ENCODE measurements at places on chromosomes 3 and 15.

DNA sequence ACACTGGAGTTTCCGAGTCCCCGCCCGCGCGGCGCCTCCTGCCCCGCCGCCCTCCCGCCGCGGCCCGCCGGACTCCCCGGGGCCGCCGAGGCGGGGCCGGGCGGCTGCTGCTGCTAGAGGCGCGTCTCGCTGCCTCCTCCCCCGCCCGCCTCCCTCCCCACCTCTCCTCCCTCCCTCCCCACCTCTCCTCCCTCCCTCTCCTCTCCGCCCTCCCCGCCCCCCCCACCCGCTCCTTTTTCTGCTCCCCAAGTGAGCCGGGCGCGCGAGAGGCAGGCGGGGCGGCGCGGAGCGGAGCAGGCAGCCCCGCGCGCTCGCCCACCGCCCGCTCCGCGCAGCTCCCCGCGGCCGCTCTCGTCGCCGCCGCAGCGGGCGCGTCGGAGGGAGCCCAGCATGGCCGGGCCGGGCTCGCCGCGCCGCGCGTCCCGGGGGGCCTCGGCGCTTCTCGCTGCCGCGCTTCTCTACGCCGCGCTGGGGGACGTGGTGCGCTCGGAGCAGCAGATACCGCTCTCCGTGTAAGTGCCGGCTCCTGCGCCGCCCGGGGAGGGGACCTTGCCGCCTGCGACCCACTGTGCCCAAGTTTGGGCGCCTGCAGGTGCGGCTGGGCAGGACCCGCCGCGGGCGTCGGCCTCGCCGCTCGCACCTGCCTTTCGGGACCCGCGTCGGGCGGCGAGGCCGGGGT lies at the start of gene CACNA2D3:
TSS of gene CACNA2D3 (plus strand) at position 229 of the 679 bp plus-strand sequence.
- no peak for DNase-seq

DNA sequence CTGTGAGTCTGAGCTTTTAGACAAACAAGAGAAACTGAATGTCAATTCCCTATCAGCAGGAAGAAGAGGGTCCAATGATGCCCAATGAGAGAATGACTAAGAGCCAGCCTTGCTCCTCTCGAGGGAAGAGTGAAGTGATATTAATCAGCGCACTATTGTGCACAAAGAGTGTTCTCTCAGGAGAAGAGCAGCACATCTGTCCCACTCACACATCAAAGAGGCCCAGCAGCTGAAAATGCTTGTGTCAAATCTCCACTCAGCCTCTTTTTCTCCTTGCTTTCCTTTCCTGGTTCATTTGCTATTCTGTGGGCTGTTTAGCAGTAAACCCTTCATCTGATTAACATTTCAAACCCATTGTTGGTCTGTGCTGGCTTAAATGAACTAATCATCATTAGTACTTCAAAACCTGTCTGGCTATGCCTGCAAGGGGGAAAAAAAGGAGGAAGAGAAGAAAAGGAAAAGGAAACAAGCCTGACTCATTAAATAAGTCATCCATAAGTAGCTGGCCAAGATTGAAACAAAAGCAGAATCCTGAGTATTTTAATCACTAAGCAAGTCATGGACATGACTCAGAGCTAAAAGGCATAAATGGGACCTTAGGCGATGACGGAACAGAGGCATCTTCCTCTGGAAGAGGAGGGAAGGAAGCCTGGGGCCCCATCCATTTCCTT lies 912.7 kb downstream of the TUSC7 start:
- no peak for DNase-seq

- DNase-seq: no peak
Measured at GRCh38 chr15:101439285-101439919, 50.1 kb downstream of the PCSK6 start.

DNA sequence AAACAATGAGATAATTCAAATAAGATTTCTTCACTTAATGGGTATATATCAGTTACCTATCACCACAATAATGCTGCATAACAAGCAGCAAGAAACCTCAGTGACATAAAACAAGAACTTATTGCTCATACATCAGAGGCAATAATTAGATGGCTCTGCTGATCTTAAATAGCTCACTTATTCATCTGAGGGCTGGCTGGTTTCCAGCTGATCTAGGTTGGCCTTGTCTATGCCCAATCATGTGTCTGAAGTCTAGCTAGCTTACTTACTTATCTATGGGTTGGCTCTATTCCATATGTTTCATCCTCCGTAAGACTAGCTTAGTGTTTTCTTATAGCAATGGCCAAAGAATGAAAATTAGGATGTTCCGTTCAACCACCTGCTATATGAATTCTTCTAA lies 109.4 kb upstream of the AGTR1 start:
- no peak for DNase-seq

DNA sequence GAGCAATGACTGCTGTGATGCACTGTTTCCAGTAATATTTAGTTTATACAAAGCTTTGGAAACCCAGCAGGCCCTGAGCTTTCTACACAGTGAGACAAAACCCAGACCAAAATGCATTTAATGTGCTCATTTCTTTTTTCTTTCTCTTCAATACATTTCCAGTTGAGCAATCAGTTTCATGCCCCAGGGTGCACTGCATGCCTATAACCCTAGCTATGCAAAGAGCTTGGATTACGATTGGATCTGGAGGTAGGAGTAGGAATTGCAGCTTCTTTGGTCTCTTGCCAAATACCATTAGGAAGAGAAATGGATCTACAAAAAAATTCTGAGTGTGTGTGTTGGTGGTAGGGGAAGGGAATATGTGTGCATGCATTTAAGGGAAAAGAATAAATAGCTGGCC lies 1001.4 kb downstream of the SQOR start:
- DNase-seq: no peak
